Cerebellar nuclear complex (tissue), 1 donor: ENCODE measurements at places on chromosomes 5 and 9.

GRCh38 chr9:108852079-108852478 is 3.7 kb downstream of the ACTL7B start:
- DNase-seq: no peak

- no peak for DNase-seq
These were observed 1400.7 kb downstream of the CDH12 start for GRCh38 chr5:21452449-21452848.

GRCh38 chr5:133370036-133370831 is 242.1 kb downstream of the FSTL4 start:
- no peak for DNase-seq

DNA sequence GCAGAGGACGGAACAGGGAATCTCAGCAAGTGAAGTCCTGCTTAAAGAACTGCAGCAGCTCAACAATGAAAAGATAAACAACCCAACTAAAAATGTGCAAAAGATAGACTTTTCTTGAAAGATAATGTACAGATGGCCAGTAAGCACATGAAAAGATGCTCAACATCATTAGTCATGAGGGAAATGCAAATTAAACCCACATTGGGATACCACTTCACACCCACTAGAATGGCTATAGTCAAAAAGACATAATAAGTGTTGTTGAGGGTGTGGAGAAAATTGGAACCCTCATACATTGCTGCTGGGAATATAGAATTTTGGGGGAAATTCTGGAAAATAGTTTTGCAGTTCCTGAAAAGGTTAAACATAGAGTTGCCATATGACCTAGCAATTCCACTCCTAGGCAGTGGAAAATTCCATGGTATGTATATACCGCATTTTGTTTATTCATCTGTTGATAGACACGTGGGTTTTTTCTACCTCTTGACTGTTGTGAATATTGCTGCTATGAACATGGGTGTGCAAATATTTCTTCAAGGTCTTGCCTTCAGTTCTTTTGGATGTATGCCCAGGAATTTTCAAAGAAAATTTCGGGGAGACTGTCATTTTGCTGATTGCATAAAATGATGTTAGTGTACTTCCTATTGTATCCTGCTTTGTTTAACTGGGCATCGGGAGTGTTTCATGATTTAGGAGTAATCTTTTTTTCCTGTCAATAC is 7.2 kb downstream of the CNOT8 start:
- DNase-seq: no peak

DNA sequence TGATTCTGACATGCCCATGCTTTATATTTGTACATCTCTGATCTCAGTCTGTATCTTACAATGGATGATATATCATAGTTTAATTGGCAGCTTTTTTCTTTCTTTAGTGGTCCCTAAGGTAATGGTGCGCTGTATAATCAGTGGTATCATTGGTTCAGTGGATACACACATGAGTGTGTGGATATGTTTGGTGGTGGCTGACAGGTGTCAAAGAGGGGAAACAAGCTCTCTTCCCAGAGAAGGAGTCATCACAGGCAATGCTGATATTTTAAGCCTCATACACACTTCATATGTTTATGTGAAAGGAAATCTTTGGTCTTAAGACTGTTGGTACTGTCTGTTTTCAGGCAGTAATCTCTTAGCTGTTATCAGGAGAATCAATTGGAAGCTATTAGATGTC is 52.1 kb upstream of the KIAA1958 start:
- no peak for DNase-seq

GRCh38 chr5:88675168-88675707 is 207.7 kb downstream of the MEF2C start:
- DNase-seq: no peak

- DNase-seq: no peak
These were observed 39.3 kb upstream of the CDH12 start for GRCh38 chr5:22892441-22892840.

GRCh38 chr5:111004291-111004690 is 67.2 kb upstream of the TSLP start:
- DNase-seq: no peak

DNA sequence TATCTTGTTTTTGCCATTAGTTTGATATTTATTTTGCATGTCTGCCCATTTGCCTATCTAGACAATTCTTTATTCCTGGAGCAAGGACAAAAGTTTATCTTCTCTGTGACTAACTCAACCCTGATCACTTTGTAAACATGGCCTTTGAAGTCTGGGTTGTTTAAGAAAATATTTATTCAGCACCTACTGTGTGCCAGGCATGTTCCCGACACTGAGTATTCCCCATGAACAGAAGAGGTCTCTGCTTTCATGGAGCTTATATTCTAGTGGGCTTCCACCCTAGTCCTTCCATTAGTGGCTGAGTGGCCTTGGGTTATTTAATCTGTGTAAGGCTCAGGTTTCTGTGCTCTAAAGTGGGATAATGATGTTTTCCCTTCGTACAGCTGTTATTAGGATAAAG is 49.7 kb downstream of the SEMA6A start:
- DNase-seq: no peak

- no peak for DNase-seq
These were observed 15.1 kb upstream of the ACSL6 start for GRCh38 chr5:132026516-132027008.

DNA sequence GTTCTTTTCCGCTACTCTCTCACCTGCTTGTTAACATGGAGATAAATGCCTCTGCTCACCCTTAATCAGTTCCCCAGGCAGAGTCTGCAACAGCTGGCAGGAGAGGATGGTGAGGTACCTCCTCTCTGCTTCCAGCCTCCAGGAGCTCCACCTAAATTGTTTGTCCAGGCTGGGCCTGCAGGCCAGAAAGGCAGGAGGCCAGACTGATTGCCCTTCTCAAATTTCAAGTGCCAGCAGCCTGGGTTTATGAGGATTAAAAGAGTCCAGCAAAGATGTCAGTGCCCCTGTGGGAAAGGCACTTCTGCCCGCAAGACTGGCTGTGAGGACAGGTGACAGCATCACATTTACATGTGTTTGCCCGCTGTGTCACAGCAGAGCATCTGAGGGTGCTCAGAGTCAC is 19.8 kb downstream of the CORO2A start:
- DNase-seq: no peak

DNA sequence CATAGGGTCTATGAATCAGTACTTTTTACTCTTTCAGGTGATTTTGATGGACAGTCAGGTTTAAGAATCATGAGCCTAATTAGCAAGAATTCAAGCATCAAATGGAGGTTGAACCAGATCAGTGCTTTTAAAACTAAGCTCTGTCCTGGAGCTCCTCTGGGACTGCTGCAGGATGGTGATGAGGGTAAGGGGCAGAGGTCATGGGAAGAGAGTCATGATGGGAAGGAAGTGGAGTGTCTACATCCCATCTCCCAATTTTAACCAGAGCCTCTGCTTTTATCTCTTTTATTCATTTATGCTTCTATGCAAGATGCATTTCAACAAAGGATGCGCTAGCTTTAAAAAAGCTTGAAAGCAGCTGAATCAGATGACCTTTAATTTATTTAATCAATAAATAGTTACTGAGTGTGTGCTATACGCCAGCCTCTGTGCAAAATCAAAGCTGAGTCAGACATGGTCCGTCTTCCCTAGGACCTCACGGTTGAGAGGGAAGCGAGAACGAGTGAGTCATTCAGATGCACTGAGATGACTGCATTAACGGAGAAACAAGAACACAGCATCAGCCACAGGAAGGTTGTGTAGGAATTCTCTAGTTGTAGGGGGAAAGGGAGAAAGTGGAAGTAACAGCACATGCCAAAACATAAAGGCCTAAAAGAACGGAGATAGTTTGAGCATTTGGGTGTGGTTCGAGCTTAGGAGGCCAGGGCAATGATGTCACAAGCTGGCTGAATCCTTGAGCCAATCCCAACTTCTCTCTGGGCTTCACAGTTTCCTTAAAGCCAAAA is 441.6 kb upstream of the BRINP1 start:
- no peak for DNase-seq

- no peak for DNase-seq
These were observed 491.1 kb downstream of the ENC1 start for GRCh38 chr5:74149395-74149794.

- no peak for DNase-seq
These were observed 133.2 kb downstream of the CFAP90 start for GRCh38 chr5:7717691-7718090.

GRCh38 chr5:130110328-130110727 is 206.1 kb downstream of the CHSY3 start:
- DNase-seq: no peak

- no peak for DNase-seq
These were observed 299.6 kb downstream of the NTRK2 start for GRCh38 chr9:84969084-84969483.

DNA sequence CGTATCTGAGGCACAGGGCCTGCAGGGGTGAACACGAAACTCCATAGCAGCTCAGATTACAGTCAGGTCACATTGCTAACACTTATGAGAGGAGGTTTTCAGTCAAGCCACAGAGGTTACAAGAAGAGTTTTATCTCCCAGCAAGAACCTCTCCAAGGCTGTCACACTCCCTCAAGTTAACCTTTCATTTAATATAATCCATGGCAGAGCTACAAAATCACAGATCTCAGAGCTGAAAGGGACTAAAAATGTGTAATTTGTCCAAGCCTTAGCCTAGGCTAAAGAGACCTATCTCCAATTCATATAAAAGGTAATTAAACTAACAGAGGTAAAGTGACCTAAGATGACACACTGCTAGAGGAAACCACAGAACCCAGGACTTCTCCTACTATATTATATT is 57.2 kb downstream of the MLANA start:
- no peak for DNase-seq

DNA sequence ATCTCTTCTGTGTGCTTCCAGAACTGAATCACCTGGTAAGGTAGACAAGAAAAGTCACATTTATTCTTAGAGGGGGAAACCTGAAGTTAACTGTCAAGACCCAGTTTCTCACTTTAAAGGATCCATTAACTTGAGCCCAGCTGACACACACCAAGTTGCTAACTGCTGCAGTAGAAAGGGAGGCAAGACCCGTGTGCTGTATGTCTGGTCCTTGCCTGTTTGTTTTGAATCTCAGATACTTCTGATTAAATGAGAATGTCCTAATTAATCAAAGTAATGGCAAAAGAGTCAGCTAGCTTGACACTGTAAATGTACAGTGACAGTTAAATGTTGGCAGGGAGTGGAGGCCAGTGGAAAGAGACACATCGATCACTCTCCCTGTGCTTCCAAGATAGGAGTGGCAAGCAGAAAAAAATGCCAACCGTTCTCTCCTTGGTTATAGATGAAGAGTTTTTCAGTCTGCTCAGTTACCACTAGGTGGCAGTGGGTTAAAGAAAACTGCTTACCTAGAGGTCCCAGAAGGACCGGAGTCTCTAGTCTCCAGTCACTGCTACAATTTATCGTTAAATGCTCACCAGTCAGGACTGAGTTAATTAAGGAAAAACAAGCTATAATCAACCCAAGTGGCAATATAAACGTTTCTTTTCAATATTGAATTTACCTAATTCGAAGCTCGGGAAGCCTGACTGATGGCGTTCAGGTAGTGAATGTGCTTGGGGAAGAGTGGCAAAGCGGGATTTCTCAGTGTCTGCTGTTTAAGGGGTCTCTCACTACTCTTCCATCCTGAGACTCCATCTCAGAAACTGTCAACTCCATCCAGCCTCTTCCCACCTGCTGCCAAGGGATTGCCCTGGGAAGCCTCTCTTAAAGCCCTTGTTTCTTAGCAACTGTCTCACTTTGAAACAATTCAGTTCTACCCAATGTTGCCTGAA is 18.4 kb downstream of the LSM11 start:
- peak; percentile 17 for DNase-seq

DNA sequence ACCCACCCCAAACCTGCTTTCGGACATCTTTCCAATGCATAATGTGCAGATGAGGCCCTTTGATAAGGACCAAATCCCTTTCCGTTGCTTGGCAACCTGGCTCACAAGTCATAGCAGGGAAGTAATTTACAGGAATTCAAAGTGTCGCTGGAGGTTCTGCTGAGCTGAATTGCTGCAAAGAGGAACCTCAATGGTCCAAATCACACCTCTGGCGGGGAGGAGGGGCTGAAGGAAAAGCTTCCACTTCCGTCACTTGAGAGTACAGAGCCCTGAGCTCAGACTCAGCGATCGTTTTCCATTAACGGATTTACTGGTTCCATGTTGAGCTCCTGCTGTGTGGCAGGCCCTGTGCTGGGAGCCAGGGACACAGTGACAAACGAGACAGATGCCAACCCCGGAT is 99.3 kb downstream of the KCNIP1 start:
- no peak for DNase-seq

DNA sequence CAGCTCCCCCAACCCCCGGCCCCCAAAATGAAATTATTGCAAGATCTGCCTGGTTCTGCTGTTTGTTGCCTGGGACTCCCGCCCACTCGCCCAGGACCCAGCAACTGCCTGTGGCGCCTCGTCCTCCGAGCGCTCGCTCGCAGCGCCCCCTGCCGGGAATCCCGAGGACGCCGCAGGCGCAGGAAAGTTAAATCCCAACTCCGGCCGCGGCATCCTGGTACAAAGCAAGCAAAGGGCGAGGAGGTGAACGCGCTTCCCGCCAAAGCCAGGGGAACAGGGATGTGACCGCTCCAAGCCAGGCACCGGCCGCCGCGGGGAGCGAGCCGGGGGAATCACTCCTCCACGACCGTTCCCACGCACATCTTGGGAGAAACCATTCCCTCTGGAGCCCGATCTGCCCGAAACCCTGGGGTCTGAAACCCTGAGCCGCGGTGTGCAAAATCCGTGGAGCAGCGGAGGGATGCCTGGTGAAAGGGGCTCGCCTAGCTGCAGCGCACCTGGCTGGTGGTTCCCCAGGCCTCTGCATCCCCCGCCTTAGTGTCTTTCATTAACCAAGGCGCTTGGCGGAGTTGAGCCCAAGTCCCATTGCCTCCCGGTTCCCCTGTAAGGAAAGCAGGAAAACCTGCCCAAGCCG is 1.3 kb downstream of the SEMA5A start:
- DNase-seq: no peak

DNA sequence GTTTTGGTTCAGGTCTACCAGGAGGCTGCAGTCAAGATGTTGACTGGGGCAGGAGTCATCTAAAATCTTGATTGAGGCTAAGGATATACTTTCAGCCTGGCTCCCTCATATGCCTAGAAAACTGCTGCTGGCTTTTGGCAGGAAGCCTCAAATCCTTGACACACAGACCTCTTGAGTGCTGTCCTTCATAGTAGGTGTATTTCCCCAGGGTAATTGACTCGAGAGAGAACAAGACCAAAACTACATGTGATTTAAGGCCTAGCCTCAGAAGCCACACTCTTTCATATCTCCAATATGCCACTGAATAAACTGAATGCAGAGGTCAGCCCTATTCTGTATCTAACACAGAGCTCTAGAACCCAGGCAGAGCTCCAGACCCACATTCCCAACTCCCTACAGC is 402.3 kb upstream of the ADAMTS16 start:
- DNase-seq: no peak

DNA sequence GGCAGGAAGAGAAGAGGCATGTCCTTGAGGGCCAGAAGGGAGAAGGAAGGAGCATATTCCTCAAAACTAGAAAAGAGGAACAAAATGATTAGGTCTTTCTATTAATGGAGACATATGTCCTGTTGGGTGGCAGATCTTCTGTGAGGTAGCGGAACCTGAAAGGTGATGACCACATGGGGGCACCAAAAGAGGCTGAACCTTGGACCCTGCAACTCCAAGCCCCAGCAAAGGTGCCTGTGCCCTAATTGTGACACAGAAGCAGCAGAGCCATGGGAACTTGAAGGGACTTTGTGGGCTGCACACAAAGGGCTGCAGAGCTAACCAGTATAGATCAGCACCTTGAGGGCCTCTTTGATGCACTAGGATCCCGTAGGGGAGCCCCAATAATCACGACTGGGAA is 158.0 kb downstream of the BAAT start:
- no peak for DNase-seq

GRCh38 chr5:61965490-61965889 is 340.5 kb upstream of the KIF2A start:
- no peak for DNase-seq
